Activated CD8-positive, alpha-beta memory T cell treated with anti-CD3 and anti-CD28 coated beads, Interleukin-2, amount 50 U/mL, for 48 hours (primary cell): ENCODE measurements at places on chromosomes 11 and 22.
A peak's percentile ranks its signal among the peaks of the same experiment; 100 is the strongest.

GRCh38 chr22:17945888-17946648 is 78.3 kb downstream of the MICAL3 start:
- no peak for DNase-seq

GRCh38 chr11:75518771-75519653 is 6.7 kb downstream of the GDPD5 start:
- no peak for DNase-seq

DNA sequence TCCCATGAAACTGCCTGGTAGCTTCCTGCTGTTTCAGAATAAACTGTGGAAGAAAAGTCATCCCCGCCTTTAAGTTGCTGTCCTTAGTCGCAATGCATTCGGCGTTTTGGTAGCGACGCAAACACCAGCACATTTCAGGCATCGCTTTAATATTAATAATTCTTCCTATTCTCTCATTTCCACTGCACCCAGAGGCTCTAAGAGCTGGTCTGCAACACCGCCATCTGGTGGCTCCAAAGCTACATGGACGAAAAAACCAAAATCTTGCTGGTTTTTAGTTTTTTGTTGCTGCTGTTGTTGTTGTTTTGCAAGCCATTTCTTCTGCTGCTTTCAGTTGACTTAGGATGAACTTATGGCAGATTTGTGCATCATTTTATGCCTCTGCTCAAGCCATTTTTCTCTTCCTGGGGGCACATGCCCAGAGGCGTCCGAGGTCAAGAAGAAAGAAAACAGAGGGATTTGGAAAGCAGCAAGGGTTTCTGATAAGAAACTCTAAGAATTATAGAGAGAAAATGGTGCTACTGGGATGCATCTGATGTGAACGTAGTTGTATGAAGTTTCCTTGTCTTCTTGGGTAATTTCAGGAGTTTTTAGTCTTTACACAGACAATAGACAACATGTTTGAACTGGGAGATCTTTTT is 345.4 kb upstream of the KIRREL3 start:
- DNase-seq: peak; percentile 50

- no peak for DNase-seq
Measured at GRCh38 chr11:101705972-101706371, 122.2 kb upstream of the TRPC6 start.

- DNase-seq: no peak
Measured at GRCh38 chr11:3946455-3947017, 91.1 kb downstream of the STIM1 start.

- DNase-seq: no peak
Measured at GRCh38 chr22:27780161-27780575, 21.4 kb downstream of the MN1 start.

DNA sequence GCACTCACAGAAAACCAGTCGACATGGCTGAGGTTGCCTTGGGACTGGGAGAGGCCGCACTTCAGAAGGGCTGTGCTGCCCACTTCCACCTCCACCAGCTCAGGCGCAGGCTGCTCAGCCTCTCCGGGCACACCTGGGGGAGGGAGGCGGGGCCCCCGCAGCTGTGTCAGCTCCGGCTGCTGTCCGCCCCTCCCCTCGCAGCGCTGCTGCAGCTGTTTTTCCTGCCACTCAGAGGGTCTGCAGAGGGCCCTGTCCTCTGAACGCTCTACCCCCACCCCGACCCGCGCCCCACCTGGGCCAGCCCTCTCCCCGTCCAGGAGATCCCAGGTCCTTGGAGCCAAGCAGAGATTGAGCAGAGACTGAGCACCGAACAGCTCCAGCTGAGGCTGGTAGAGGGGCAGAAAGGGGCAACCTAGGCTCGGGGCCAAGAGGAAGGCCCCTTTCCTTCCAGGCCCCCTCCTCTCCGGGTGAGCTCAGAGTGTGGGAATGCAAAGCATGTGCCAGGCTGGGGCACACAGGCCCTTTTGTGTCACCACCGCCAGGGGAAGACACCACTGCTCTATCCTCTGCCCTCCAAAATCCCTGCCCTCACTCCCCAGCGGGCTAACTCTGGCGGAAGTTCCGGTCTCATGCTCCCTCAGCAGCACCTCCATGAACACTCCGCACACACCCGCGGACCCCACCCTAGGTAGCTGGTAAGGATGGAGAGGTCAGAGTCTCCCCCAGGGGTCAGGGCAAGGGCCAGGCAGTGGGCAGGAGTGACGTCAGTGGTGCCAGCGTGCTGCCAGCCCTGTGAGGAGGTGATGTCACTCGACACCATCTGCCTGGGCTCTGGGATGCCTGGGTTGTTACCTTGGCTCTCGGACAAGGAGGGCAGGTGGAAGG is 1.6 kb downstream of the MCAM start:
- DNase-seq: peak; percentile 71

GRCh38 chr22:32177221-32177765 is 18.2 kb upstream of the C22orf42 start:
- no peak for DNase-seq

GRCh38 chr11:86800076-86800959 is at the start of gene PRSS23:
TSS of gene PRSS23 (plus strand) at chr11:86800542. CDS start at chr11:86807644, 7,102 bp downstream.
- peak; percentile 61 for DNase-seq

- DNase-seq: no peak
Measured at GRCh38 chr11:33669598-33670249, 30.9 kb downstream of the C11orf91 start.

DNA sequence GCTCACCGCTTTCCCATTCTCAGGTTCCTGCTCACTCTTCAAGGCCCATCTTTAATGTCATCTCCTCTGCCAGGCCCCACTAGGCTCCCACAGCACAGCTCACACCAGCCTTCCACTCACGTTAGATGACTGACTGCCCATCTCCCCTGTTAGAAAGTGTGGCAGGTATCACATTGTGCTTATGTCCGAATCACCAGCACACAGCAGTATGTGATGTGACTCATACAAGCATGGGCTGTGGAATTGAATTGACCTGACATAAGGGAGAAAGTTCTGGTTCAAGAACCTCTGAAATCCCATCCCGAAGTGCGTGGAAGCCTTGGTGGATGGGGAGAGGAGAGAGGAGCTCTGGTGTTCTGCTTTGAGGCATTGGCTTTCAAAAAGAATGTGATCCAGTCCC is 6.5 kb downstream of the VSTM5 start:
- DNase-seq: no peak

- DNase-seq: no peak
Measured at GRCh38 chr11:111155021-111155420, 90.5 kb upstream of the POU2AF2 start.

GRCh38 chr11:94795476-94796189 is 27.5 kb downstream of the AMOTL1 start:
- no peak for DNase-seq

- DNase-seq: no peak
Measured at GRCh38 chr11:92396133-92396532, 171.5 kb downstream of the FAT3 start.

- DNase-seq: no peak
Measured at GRCh38 chr11:82989628-82990404, 81.9 kb downstream of the RAB30 start.

DNA sequence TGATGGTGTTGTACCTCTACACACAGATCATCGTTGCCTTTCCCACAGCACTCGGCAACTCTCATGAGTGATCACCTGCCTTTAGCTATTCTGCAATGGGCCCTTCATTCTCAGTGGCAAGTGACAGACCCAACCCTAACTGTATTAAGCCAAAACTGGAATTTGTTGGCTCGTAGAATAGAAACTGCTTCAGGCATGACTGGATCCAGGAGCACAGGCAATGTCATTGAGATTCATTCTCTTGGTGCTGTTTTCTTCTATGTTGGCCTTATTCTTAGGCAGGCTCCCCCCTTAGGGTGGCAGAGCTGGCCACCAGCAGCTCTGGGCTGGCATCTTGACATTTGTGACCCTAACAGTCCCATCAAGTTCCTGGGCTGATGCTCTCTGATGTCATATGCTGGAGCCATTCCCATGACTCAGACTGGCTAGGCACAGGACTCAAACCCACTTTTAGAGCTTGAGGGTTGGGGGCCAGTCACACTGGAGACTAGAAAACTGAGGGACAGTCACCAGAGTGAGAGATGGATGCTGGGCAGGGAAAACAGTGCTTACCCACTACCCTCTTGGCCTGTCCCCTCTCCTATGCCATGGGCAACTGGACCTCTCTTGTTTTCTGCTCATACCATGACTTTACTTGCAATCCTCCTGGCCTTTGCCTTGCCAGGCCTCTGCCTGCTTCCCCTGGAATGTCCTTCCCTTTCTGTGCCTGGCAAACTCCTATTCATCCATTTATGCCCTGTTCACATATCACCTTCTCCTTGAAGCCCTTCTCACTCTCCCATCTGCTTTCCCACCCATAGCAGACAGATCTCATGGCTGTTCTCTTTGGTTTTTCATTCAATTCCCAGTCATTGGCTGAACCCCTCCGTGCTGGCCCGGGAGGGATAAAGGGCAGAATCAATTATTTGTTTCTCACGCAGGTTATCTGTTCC is 7.1 kb upstream of the CDC42EP2 start:
- no peak for DNase-seq

DNA sequence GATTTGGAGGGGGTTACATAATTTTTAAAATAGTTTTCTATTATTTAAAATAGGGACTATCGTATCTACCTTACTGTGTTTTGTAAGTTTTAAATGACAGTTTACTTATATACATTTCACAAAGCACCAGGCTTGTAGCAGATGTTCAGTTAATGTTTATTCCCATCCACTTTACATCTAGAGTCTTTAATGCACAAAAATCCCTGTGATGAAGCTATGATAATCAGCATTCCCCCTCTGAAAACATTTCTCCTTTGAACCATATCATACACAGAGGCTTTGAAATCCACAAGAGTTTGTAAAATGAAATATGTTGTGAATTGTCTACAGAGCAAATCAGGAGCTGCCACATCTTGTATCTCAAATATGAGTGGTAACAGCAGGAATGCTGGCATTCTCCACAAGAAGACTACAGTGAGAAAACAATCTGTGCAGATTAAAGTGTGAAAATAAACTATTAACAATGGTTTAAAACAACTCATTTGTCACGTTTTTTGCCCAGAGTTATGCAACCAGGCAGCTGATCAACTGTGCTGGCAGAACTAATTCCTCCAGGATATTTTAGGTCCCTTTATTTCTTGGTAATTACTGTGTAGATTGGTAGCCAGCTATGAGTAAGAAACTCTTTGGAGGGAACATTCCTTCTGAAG is 699.1 kb upstream of the ARHGAP42 start:
- DNase-seq: no peak

GRCh38 chr11:112115386-112115785 is 28.7 kb downstream of the SDHD start:
- DNase-seq: no peak

GRCh38 chr11:72568861-72569260 is 105.4 kb downstream of the PDE2A start:
- DNase-seq: no peak

DNA sequence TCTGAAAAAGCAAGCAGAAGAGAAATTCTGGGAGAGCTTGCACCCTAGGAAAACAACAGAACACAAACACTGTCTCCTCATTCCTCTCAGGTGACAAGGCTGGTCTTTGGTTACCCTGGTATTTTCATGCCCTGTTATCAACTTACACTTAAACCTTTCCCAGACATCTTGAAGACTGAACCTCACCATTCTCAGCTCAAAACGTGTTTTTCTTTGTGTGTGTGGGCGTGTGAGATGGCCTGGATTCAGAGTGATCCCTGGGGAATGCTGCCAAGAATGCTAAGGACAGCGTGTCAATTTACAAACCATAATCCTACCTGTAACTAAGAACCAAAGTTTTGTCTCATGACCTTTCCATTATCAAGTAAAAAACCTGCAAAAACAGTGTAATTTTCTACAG is 33.3 kb downstream of the ELF5 start:
- no peak for DNase-seq

DNA sequence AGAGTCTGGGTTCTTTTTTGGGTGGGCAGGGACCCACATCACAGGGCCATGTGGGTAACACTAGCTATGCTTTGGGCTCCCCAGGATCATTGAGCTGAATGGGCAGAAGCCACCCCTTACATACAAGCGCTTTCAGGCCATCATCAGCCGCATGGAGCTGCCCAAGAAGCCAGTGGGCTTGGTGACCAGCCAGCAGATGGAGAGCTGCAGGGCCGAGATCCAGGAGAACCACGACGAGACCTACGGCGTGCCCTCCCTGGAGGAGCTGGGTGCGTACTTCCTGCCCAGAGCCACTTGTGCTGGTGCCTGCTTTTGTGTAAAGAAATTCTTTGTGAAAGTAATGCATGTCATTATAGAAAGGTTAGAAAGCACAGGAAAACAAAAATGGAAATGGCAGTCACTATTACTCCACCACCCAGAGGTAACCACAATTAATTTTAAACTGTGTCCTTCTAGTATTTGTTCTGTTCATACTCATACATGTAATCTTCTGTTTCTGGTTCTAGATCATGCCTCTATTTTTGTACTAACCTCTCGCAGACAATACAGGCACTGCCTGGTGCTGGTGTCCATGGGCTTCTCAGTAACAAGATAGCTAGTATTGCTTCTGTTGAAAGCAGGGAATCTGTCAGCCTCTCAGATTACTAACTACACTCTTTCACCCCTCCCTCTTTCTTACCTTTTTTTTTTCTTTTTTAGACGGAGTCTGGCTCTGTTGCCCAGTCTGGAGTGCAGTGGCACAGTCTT is 13.7 kb downstream of the CRY2 start:
- DNase-seq: no peak

DNA sequence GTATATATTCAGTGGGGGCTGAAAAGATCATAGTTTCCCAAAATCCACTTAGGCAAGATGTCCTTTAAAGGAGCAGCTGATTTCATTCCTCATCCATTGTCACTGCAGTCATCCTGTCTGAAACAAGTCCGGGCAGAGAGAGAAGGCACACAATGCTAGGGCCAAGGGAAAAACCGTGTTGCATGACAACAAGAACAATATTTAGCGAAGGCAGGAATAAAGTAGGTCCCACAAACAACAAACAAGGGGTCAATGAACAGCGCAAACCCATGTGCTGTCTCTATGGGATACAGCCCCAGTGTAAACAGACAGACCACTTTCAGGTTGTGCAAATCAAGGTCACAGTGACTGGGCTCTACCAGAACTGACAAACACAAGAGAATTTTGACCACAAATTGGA is 9.0 kb downstream of the PAMR1 start:
- DNase-seq: no peak

DNA sequence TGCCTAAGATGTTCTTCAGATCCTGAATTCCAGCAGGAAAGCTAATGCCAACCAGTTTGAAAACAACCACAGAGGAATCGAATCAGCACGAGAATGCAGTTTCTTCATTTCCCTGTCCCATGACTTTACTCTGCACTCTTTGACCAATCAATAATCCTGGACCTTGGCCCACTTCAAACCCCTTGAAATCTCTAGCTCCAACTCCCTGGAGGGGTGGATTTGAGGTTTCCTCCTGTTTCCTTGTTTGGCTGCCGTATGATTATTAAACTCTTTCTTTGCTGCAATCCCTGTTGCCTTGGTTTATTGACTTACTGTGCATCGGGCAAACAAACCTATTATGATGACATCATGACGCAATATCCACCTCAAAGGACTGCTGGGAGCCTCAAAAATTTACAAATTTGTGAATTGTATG is 109.3 kb downstream of the FBXO7 start:
- DNase-seq: no peak
